ENCODE measurements at places on chromosomes 4 and X.

GRCh38 chr4:129176864-129177263, 80.9 kb downstream of the C4orf33 start:
- DNase-seq, result no peak

GRCh38 chr4:137819964-137820383, 287.7 kb upstream of the PCDH18 start:
- peak; percentile 67 for DNase-seq

DNA sequence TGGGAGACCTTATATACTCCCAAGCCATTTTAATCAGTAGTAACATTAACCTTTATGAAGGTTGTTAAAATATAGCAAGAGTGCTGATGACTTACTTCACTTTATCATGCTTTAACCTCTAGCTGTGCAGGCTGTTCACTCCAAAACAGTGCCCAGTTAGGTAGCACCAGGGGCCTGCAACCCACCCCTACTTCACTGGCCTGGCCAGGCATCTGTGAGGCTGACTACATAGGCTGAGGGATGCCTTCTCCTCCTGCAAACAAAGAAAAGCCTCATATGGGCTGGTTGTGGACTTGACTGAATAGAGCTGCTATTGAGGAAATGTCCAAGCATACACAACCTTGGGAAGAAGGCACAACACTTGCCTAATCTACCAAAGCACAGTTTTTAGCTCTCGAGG, 172.8 kb downstream of the SHROOM3 start:
- DNase-seq, result no peak

GRCh38 chr4:183038436-183038835, 60.6 kb upstream of the WWC2 start:
- no peak for DNase-seq

DNA sequence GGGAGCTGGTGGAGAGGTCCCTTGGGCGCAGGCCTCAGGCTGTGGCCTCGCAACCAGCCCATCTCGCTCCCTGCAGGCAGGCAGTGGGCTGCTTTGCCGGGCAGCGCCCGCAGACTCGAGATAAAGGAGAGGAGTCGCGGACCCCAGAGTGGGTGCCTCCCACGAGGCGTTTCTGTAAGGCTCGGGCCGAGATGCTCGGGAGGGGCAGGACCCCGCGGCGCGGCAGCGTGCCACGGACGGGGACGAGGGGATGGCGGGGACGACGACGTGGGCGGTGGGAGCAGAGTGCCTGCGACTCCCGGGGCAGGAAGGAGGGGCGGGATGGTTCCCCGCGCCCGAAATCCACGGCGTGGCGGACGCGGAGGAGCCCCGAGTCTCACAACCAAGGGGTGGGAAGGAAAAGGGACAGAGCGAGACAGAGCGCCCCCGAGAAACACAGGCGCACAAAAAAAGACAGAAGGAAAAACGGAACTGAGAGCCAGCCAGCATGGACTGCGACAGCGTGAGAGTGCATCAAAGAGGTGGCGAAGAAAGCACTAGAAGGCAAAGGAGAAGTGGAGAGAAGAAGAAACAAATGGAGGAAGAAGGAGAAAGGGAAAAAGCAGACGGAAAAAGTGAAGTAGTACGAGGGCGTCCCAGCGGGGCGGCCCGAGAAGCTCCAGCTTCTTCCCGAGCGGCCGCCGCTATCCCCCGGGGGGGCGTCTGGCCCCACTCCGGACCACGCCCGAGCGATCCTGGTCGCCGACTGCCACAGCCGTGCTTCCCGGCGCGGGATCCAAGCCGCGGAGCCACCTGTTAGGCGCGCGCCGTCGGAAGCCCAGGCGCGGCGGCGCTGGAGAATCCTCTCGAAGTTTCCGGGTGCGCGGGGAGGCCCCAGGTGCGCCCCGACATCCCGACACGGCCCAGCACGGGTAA, 1.5 kb downstream of the BEND4 start:
- no peak for DNase-seq

Data from amniotic epithelial cell (primary cell).